Fibroblast of villous mesenchyme (primary cell): ENCODE measurements at places on chromosomes 1 and 21.

DNA sequence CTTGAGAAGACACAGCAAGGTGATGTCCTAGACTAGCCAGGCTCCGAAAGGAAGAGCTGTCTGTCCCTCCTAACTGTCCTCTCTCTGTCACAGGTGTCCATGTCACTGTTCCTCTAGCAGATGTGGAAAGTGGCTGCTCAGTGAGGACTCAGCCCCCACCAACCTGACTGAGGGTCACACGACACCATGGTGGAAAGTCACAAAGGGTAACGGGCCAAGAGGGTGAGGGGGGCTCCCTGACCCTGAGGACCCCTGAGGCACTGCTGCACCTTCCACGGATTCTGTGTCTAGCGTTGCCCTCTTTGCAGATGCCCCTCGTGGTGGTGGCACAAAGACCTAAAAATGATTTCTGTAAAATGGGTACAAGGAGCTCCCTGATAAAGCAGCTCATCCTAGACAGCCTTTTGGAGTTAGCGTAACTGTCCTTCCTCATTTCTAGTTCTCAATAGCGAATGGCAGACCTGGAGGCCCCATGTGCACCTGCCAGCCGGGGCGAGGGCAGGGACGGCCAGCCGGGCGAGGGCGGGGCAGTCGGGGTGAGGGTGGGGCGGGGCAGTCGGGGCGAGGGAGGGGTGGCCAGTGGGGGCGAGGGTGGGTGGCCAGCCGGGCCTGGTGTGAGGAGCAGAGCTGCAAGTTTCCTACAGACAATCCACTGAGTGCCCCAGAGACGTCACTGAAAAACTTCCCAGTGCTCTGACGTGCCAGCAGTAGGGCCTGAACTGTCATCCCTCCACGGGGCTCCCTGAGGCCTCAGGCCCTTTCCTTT lies 23.4 kb downstream of the POFUT2 start:
- no peak for DNase-seq

DNA sequence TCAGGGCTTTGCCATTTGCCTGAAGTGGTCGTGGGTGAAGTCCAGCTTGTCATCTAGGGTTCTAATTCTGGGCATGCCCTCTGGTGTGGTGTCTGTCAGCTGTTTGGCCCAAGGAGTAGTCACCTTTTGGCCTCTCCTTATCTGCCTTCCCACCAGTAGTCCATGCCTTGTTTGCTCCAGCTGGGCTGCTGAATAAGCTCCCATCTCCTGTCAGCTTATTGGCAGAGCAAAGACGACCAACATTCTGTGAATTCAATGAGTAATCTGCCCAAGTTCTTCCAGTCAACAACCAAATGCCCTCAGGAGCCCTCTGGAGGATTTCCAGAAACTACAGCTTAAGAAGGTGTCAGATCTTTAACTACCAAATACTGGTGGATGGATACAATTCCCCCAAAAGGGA lies 7.0 kb downstream of the BCAN start:
- DNase-seq, result no peak

- peak; percentile 23 for DNase-seq
These were observed 44.0 kb downstream of the URB1 start for GRCh38 chr21:32348604-32349332.

GRCh38 chr1:201870397-201870796 lies 18.3 kb upstream of the SHISA4 start:
- peak; percentile 65 for DNase-seq

DNA sequence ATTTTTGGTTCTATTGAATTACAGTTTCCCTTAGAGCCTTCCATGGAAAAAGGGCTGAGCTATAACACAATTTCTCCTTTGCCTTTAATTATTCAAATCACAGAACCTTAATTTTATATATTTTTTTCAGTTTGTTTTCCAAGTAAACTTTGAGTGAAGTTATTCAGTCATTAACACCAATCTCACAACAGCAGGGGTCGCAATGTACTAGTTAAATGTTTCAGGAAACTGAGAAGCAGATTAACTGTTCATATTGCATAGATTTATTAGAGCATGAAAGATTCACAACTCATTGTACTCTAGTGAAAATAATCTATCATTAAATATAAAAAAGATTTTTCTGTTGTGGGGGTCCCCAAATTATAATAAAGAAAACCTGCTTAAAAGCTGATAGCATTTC lies 64.1 kb downstream of the KIFAP3 start:
- DNase-seq, result peak; percentile 66

- no peak for DNase-seq
These were observed 338 bp downstream of the ACAP3 start for GRCh38 chr1:1307261-1307922.

DNA sequence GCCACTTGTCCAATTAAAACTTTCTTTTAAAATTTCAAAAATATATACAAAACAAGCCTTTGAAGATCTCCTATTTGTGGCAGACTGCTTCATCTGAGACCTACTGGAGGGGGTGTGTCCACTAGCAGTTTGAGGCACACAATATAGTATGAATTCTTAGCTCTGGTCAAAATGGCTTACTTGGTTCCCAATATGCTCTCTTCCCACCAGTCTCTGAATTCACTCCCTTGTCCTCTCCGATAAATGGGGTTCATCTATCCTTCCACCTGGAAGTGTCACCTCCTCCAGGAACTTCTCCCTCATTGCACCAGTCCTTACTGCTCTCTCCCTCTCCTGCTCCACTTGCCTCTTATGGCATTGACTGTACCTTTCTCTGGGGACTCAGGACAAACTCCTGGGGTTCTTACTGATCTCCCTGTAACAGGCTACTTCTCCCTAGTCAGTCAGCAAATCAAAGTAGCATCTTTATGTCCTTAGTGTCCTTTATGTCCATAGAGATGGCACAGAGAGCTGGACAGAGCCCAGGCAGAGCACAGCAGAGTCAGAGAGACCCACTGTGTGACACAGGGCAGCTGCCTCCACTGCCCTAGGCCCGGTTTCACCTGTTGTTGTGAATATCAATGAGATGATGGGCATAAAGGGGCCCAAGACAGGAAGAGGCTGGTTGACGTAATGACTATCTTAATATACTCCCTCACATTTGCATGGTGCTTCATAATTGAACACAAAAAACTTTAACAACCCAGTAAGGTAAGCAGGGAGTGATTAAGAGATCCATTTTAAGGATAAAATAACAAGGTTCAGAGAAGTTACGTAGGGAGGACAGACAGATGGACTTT lies 3.6 kb downstream of the ASAP3 start:
- DNase-seq, result no peak

- no peak for DNase-seq
These were observed 69.3 kb upstream of the ANGPTL3 start for GRCh38 chr1:62528015-62528414.

DNA sequence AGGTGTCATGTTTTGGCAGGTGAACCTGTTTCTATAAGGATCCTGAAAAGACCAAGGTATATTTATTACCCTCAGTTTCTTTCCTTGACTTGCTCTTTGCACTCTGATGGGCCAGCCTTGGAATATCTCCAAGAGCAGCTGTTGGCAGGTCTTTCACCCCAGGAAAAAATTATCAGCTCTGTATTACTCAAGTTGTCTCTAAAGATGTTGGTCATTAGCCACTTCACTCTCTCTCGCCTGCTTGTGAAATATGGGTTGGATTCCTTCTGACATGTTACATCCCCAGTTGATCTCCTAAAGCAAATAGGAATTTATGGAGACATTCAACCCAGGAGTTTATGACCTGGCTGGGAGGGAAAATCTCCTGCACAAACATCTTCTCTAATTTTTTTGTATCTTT lies 85.9 kb downstream of the KCNJ15 start:
- peak; percentile 70 for DNase-seq

- peak; percentile 72 for DNase-seq
These were observed 1.7 kb downstream of the SPSB1 start for GRCh38 chr1:9294405-9294773.

GRCh38 chr1:181987334-181987895 lies 74.1 kb downstream of the ZNF648 start:
- no peak for DNase-seq

DNA sequence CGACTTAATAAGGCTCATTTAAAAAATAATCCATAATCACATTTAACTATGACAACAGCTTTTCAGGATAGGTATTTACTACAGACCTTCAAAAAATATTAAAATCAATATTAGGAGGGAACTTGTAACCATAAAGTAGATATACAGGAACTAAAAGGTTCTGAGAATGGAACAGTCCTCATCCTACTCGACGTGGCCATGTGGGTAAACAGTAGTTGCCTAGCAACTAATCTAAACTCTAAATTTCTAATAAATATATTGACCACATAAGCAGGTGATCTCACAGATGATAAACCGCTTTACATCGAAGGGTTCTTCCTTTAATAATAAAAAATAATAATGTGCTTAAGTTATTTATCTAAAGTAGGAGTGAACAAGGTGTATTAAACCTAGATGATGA lies 7.9 kb downstream of the AKT3 start:
- DNase-seq, result no peak

- DNase-seq, result no peak
These were observed 404.5 kb upstream of the ADAMTS5 start for GRCh38 chr21:27371115-27371974.

GRCh38 chr1:44947063-44947773 lies 39.2 kb downstream of the EIF2B3 start:
- peak; percentile 81 for DNase-seq

- no peak for DNase-seq
These were observed 223.9 kb downstream of the S1PR1 start for GRCh38 chr1:101460739-101461138.

DNA sequence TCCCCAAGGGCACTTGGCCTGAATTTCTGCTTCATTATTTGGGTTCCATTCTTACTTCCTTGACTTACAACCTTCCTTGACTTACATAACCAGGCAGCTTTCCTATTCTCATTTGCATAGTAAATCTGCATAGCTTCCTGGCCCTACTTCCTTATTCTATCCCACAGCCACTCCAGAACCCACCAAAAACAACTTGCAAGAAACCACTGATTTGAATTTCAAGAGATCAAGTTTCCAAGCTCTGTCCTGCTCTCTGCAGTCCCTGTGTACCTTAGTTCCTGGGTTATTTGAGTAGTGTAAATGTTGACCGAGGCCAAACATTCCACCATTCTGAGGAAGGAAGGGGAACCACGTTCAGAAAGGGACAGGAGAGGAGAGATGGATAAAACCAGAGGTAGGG lies 603.3 kb downstream of the PTPRC start:
- DNase-seq, result no peak

GRCh38 chr1:99438656-99439230 lies 174.5 kb downstream of the PLPPR4 start:
- peak; percentile 53 for DNase-seq

DNA sequence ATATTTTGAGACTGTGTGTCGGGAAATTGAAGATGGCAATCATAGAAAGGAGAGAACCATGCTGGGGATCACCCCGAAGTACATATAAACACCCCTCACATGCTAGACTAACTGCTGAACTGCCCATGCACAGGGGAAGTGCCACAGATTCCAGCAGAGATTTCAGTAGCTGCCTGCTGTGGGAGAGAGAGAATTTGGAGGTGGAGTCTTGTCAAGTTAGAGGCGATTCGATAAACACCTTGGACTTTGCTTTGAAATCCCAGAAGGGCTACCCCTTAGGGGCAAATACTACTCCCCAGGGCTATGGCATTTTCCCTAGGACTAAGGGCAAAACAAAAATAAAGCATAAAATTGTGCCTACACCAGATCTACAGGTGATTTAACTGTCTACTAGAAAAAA lies 103.3 kb downstream of the PEX14 start:
- no peak for DNase-seq

GRCh38 chr1:174262349-174263241 lies 103.3 kb downstream of the RABGAP1L start:
- DNase-seq, result peak; percentile 64

DNA sequence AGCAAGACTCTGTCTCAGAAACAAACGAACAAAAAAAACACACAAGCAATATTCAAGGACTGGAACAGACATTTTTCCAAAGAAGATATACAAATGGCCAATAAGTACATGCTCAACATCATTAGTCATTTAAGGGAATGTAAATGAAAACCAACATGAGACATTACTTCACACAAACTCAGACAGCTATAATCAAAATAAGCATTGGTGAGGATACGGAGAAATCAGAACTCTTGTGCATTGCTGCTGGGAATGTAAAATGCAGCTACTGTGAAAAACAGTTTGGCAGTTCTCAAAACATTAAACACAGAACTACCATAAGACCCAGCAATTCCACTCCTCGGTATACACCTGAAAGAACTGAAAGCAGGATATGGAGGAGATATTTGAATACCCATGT lies 15.4 kb downstream of the NOL9 start:
- DNase-seq, result peak; percentile 82

DNA sequence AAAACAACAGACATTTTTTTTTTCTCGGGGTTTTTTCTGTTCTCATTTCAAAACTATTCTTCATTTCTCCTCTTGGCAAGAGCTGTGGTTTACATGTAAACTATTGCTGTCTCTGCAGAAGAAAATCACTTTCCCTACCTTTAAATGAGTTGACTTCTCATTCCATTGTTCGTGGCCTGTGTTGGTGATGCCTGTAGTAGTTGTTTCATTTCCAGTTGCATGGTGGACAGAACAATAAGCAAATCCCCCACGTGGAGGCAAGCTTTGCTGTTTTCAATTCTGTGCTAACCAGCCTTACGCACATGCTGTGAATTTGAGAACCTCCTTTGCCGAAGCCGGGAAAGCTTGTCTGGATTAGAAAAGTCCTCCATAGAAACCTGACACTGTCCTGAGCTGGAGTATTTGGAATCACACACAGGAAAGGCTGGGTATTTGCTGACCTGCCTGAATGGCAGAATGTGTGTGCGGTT lies 26.2 kb upstream of the MAP3K7CL start:
- DNase-seq, result peak; percentile 22

- DNase-seq, result peak; percentile 64
These were observed 73.4 kb downstream of the UCK2 start for GRCh38 chr1:165900576-165901380.

- no peak for DNase-seq
These were observed 85.6 kb downstream of the TMEM53 start for GRCh38 chr1:44588551-44589210.

- peak; percentile 71 for DNase-seq
These were observed 46.8 kb upstream of the EDEM3 start for GRCh38 chr1:184801503-184801902.

GRCh38 chr1:226904772-226905171 lies 34.4 kb downstream of the PSEN2 start:
- DNase-seq, result no peak

DNA sequence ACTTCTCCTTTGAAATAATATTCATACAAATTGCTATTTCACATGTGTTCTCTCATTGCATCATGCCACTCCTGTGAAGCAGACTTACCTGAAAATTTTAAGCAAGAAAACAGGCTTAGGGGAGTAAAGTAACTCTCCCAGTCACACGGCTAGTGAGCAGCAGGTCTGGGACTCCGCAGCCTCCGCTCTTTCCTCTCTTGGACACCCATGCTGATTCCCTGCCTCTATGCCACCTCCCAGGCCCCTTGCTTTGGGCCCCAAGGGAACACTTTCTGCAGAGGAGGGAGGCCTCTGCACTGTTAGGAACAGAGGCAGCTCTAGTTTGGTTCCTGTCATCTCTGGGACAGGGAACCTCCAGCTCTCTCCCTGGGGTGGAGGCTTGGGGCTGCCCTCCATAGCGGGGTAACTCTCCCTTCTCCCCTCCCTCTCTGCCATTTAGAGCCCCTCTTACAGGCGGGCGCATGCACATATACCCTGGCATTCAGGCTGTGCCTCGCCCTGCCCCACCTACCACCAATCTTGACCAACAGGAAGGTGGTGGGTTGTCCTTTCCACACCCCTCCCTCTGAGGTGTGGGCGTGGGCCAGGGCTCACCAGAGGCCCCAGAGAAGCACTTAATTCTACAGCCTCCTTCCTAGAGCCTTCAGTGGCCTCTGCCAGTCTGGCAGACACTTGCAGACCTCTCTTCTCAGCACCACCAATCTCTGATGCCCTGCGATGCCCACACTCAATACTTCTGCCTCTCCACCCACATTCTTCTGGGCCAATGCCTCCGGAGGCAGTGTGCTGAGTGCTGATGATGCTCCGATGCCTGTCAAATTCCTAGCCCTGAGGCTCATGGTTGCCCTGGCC lies at the start of gene RXFP4:
RXFP4 (plus strand) TSS at position 646 of the 852 bp plus-strand sequence; CDS start at position 718, 72 bp downstream.
- no peak for DNase-seq

- no peak for DNase-seq
These were observed 7.1 kb downstream of the NMNAT2 start for GRCh38 chr1:183411091-183411490.
